ENCODE measurements at places on chromosomes 7 and 10.

GRCh38 chr7:17253885-17254284 lies 44.6 kb upstream of the AHR start:
- DNase-seq, result no peak

- no peak for DNase-seq
These were observed 72.9 kb upstream of the PODXL start for GRCh38 chr7:131629217-131629882.

DNA sequence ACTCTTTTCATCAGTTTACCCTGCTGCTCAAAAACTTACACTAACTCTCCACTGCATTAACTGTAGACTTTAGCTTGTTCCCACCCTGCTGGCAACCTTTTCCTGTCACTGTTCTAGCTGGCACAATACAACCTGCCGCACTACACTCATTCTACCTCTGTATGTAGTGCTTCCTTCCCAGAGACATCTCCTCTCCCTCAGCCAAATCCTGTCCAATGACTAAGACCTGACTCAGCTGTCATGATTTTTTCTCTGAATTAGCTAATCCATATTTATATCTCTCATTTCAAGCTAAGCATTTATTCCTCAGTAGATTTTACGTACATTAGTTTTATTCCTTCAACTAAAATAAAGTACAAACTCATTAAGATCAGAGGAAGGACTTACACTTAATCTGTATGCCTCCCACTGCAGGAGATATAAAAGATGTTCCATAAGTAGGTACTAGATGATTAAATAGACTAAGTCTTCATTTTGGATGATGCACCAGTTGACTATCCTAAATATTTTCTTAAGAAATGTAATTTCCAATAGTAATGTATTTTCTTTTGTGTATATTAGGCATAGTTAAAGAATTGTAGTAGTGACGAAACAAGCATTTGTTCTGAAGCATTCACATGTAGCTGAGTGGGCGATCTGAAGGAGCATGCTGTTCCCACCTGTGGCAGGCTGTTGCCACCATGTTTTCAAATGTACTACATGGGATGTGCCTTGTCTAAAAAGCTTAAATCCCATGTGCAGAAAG lies 189.1 kb downstream of the SKAP2 start:
- DNase-seq, result no peak

DNA sequence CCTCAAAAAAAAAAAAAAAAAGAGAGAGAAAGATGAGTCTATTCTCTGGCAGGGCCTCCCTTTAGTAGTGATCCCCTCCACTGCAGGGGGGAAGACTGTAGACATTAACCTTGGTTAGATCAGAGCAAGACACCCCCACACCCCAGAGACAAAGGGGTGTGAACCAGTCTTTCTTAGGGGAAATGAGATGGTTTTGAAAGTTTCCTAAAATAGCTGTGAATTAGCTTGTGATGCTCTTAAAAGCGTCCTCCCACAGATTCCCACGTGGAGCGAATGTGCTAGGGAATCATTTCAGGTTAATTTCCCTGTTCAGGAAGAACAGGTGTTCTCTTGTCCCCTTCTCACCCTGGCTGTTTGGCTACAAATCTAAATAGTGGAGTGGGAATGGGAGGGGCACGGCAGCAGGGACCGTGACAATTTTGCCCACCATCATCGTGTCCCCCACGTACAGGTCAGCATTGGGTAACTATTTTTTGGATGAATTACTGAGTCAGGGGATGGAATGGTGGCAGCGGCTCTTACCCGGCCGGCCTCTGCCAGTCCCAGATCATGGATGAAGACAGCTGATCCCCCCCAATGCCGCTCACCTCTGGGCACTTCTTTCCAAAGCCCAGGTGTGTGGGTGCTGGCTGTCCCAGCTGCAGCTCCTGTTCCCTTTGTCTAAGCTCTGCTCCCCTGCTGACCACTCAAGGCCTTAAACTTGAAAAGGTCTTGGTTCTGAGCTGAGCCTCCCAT lies 152.9 kb downstream of the CCDC3 start:
- no peak for DNase-seq

- DNase-seq, result no peak
These were observed 171.5 kb downstream of the ZMYND11 start for GRCh38 chr10:306675-307185.

GRCh38 chr10:129854796-129855705 lies 109.0 kb downstream of the EBF3 start:
- DNase-seq, result no peak

GRCh38 chr7:14207138-14207537 lies 217.7 kb upstream of the ETV1 start:
- DNase-seq, result no peak

GRCh38 chr7:17159500-17160037 lies 138.9 kb upstream of the AHR start:
- DNase-seq, result no peak

DNA sequence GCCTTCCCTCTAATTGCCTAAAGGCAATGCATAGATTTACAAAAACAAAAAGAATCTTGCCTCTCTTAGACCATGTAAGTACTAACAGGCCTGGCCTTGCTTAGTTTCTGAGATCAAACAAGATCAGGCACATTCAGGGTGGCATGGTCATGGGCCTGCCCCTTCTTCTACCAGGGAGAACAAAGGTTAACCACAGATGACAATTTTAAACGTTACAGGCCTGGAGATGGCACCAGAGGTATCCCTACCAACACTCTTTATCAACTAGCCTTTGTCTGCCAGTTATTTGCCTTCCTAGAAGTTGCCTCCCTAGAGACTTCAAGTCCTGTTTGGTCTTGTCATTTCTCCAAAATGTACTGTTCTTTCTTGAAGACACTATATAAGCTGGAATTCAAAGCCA lies 252.6 kb downstream of the DOCK4 start:
- DNase-seq, result no peak

DNA sequence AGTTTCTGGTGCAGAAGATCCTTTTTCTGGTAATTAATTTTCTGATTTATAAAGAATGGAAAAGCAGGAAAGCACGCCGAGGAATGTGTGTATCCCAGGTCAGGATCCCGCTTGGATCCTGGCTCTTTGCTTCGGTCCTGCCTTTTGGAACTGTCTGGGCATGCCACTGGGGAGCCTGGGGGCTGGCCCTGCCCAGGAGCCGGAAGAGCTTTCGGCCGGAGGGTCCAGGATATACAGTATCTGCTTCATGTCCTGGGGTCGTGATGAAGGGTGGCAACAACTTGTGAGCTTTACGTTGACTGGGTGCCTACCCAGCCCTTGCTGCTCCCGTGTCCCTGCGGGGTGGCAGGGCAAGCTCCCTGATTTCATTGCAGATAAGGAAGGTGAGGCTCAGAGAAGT lies 2.4 kb downstream of the SH2D4B start:
- DNase-seq, result no peak

DNA sequence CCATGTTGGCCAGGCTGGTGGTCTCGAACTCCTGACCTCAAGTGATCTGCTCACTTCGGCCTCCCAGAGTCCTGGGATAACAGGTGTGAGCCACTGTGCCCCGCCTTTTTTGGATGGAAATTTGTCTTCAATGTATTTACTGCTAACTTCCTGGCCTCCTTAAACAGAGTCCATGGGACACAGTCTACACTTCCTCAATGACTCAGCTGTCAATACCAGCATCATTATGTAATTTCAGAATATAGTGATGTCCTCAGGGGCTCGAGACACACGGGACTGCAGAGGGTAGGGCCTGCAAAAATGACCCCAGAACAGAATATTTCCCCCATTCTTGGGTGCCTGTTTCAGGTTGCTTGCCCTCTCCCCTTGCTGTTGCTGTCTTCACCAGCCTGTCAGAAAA lies 31.1 kb downstream of the CAMK2G start:
- no peak for DNase-seq

DNA sequence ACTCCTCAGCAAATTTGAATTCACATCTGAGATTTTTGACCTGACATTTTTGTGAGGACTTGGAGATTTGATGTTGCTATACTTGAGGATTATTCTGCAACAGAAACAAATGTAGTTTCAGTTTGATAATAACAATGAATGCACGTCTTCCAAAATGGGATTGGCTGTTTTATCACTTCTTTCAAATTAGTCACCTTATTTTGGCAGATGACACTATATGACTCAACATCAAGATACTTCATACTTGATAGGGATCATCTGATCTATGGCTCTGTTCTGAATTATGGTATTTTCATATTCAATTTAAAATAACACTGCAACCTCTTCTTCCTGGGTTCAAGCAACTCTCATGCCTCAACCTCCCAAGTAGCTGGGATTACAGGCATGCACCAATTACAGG lies 24.2 kb downstream of the ARL5B start:
- no peak for DNase-seq

GRCh38 chr7:100544967-100545359 lies 6.0 kb downstream of the AGFG2 start:
- no peak for DNase-seq

DNA sequence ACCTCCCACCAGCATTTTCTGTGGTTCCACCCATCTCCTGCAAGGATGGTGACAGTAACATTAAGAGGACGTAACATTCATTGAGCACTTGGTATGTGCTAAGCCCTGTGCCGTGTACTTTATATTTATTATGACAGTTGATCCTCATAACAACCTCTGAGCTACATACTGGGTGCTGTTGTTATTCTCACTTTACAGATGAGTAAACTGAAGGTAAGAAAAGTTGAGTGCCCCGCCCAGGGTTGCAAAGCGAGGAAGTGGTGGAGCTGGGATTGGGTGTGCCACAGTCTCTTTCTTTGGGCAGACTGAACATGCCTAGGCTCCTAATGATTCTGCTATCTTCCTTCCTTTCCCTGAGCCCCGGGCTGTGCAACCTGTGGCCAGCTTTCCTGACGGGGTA lies 107.4 kb downstream of the SH3PXD2A start:
- no peak for DNase-seq

- DNase-seq, result no peak
These were observed 3.7 kb downstream of the VIM start for GRCh38 chr10:17231788-17232187.

DNA sequence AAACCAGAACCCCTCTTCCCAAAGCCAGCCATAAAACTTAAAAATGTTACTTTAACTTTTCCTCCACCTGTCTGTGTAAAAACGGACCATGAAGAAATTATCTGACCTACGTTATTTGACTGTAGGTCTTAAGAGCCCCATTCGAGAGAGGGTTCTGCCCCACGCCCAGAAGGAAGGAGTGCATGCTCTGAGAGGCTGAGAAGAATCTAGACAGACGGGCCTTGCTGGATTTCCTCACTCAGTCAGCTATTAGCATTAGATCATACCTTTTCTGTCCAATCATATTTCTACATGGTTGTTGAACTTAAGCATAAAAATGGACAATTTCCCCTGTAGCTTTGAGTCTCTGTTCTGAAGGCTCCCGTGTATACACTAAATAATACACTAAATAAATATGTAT lies 38.1 kb upstream of the WDR11 start:
- DNase-seq, result no peak

DNA sequence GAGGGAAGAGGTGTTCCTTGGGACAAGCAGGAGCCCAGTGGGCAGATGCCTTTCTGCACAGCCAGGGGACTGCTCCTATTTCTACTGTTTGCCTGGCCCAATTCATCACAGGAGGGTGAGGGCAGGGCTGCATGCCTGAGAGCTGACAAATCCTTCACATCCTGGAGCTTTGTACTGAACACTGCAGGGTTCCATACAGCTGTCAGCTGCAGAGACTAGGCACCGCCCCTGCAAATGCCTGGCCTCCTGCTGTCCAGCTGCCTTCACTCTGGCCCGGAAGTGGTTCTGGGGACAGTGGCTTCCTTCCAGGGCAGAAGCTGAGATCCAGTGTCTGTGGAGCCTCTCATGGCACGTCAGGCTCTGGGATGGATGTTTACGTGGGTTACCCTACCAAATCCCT lies 470.7 kb downstream of the DNAJB6 start:
- no peak for DNase-seq

- no peak for DNase-seq
These were observed 322.0 kb downstream of the FRMD4A start for GRCh38 chr10:14008740-14009080.

- no peak for DNase-seq
These were observed 306.6 kb downstream of the PLXNA4 start for GRCh38 chr7:132269718-132270117.

DNA sequence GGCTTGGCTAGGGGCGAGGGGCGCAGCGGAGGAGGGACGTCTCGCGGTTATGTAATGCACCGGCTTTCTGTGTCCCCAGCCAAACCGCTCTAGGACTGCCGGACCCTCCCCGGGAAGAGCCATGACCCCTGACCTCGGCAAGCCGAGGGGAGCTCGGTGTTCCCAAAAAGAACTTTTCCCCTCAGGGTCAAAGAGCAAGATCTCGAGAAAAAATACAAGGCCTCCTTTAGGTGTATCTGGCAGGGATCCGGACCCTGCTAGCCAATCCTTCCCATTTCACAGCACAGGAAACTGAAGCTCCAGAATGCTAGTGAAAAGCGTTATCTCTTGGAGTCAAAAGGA lies 590 bp upstream of the SLC16A12 start:
- DNase-seq, result no peak

- DNase-seq, result no peak
These were observed 115.3 kb downstream of the NRCAM start for GRCh38 chr7:108340856-108341411.

- DNase-seq, result no peak
These were observed 284 bp downstream of the CXCL12 start for GRCh38 chr10:44384601-44385025.

DNA sequence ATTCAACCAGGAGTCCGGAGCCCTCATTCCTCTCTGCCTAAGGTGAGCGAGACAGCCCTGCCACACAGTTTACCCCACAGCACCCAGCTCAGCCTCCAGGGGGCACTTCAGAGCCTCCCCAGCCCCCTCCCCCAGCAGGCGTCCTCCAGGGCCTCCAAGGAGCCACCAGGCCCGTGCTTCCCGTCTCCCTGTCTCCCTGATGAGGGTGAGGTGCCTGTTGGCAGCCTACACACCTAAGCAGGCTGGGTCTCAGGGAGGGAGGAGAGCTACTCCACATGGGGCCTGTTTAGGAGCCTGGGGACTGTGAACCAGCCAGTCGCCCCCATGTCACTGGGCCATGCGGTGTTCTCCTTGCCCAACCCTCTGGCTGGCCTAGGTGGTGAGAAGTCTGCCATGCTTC lies 28.9 kb upstream of the TRIM8 start:
- no peak for DNase-seq

DNA sequence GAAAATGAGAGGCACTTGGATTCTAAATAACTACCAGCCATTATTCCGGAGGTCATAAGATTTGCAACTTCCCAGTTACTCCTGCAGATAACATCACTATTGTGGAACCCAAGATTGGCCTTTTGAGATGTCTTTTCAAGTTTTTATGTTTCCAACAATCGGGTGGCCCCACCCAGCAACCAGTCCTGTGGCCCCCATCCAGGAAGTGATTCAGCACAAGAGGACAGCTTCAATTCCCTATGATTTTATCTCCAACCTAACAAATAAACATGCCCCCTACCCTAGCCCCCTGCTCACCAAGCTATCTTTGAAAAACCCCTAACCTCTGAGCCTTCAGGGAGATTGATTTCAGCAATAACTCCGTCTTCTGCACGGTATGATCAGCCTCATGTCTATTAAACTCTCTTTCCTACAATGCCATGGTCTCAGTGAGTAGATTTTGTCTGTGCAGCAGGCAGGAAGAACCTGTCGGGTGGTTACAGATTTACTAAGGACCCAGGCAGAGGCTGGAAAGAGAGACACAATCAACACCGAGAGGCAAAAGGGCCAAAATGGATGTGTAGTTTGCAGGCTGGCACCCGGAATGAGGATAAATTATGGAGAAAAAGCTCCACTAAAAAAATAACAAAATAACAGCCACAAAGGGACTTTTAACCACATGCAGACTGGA lies 83.9 kb upstream of the UNC5B start:
- no peak for DNase-seq

Measured in stimulated activated CD8-positive, alpha-beta memory T cell treated with anti-CD3 and anti-CD28 coated beads, Interleukin-15, amount 100 ng/mL, for 1 hour (primary cell).